Hepatocyte (in vitro differentiated cells): ENCODE measurements at places on chromosomes 12 and 14.

DNA sequence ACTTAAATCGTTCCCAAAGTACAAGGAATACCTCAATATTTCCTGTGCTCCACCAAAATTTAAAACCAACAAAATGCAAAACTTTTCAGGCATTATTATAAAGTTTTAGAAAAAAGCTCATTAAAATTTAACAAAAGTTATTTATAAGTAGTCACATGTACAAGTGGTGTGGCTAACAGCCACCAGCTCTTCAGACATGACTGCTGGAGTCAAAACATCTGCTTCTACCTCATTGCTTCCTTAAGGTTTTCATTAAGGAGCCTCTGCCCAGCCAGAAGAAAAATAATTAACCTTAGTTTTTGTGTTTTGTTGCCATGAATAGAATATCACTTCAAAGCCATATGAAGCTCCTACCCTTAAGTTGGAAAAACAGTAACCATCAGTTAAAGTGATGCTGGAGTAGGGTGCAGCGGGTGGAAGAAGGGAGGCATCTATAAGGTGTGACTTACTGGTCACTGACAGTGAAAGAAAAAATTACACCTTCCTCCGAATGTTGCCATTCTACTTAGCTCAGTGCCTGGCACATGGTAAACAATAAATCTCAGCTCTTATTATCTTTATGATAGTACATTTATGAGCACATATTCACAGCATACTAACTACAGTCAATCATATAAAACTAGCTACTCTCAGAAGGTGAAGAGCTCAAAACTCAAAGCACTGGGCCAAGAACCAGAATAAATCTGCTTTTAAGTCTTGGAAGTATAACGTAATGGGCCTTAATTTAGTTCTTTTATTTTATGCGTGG, 57.7 kb downstream of the GALC start:
- no peaks in the 10 kb centered on the region for H3K27me3 ChIP-seq
- H3K4me3 ChIP-seq, result no peak overlapping the region
- no peaks in the 10 kb centered on the region for H3K36me3 ChIP-seq
- DNase-seq, result no peak

GRCh38 chr12:63874897-63875480, 30.5 kb downstream of the SRGAP1 start:
- H3K4me3 ChIP-seq, result no peak overlapping the region
- no peak overlapping the region for H3K27ac ChIP-seq
- no peaks in the 10 kb centered on the region for H3K36me3 ChIP-seq
- no peak for DNase-seq
- no peaks in the 10 kb centered on the region for H3K4me1 ChIP-seq

DNA sequence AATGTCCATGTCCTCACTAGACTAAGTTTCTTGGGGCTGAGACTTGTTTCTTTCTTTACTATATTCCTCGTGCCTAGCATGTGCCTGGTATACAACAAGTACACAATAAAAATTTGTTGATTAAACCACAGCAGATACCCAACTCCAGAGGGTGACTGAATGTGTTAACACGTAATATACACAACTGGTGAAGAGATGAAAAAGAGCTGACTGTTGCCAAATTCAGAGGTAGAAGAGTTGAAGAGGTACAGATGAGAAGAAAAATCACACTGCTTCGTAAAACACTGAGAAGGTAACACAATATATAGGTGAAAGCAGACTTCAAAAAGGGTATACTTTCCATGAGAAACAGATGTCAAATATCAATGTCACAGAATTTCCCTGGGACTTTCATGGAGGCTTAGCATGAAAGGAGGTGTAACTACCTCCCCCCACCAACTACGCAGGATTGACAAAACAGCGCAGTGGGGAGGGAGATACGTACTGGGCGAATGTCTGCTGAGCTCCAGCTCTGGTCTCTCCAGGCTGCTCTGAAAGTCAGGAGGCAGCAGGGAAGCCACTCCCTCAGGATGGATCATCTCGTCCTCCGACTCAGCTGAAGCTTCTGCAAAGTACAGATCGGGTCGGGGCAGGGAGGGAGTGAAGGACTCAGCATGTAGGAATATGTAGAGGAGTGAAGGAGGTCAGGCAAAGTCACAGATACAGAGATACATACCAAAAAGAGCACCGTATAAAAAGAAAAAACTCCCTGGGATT, 5.3 kb downstream of the ACIN1 start:
- no peak for DNase-seq
- H3K27ac ChIP-seq, result no peak overlapping the region
- H3K27me3 ChIP-seq, result no peaks in the 10 kb centered on the region
- H3K4me3 ChIP-seq, result no peak overlapping the region
- peaks cover 7% of the 10 kb centered on the region for H3K36me3 ChIP-seq

GRCh38 chr14:75205591-75205990, 29.2 kb upstream of the TMED10 start:
- no peak for DNase-seq
- H3K4me3 ChIP-seq, result no peak overlapping the region
- H3K4me1 ChIP-seq, result peaks cover 3% of the 10 kb centered on the region
- no peak overlapping the region for H3K27ac ChIP-seq
- H3K27me3 ChIP-seq, result no peaks in the 10 kb centered on the region
- H3K36me3 ChIP-seq, result no peaks in the 10 kb centered on the region

GRCh38 chr12:132558042-132558856, 52.1 kb downstream of the LRCOL1 start:
- no peak for DNase-seq
- H3K27ac ChIP-seq, result no peak overlapping the region
- peaks cover 6% of the 10 kb centered on the region for H3K4me1 ChIP-seq
- no peak overlapping the region for H3K4me3 ChIP-seq
- no peaks in the 10 kb centered on the region for H3K27me3 ChIP-seq

- no peak overlapping the region for H3K27ac ChIP-seq
- H3K4me3 ChIP-seq, result no peak overlapping the region
- DNase-seq, result no peak
- peaks cover 25% of the 10 kb centered on the region for H3K4me1 ChIP-seq
- H3K27me3 ChIP-seq, result no peaks in the 10 kb centered on the region
- no peaks in the 10 kb centered on the region for H3K36me3 ChIP-seq
Measured at GRCh38 chr14:103028772-103029171, 28.6 kb downstream of the CDC42BPB start.
